Smooth muscle cell of trachea (primary cell): ENCODE measurements at places on chromosomes 5 and 9. TPM values are rescaled to one million over a fixed set of nuclear protein-coding genes. Genes with fewer than 3 reads are reported as not detected.

Gene NKD2
- 4.6 and 7.1 TPM in 2 replicates for total RNA-seq

Gene NTRK2
- total RNA-seq, result 0.15 and 0.17 TPM in 2 replicates

Gene PAX5
- total RNA-seq, result not detected in 2 replicates

Gene SV2C
- not detected in 2 replicates for total RNA-seq

Gene TXNDC8
- 1.9 TPM in 1 of 2 replicates, not detected in the other for total RNA-seq

Gene TRPM3
- under 0.01 and 0.44 TPM in 2 replicates for total RNA-seq

Gene BARHL1
- not detected in 2 replicates for total RNA-seq

Gene NIPAL4
- total RNA-seq, result under 0.01 TPM in 1 of 2 replicates, not detected in the other

Gene PCDHB11
- 0.50 TPM in 1 of 2 replicates, not detected in the other for total RNA-seq

Gene TMEM174
- not detected in 2 replicates for total RNA-seq

Gene BTNL8
- total RNA-seq, result not detected in 2 replicates

Gene IFNA21
- not detected in 2 replicates for total RNA-seq

Gene LRRC26
- not detected in 2 replicates for total RNA-seq

Gene OR1N1
- total RNA-seq, result not detected in 2 replicates

Gene NUTM2G
- total RNA-seq, result not detected in 2 replicates

Gene ARID3C
- total RNA-seq, result not detected in 2 replicates

Gene RELL2
- 2.2 and 2.3 TPM in 2 replicates for total RNA-seq

Gene NUTM2F
- not detected in 2 replicates for total RNA-seq

Gene RNF208
- 0.15 and 0.50 TPM in 2 replicates for total RNA-seq

Gene MAMDC4
- 1.3 and 5.5 TPM in 2 replicates for total RNA-seq

Gene LHX3
- total RNA-seq, result under 0.01 TPM in 1 of 2 replicates, not detected in the other

Gene TLX3
- total RNA-seq, result not detected in 2 replicates

Gene ARL14EPL
- not detected in 2 replicates for total RNA-seq

Gene TSLP
- total RNA-seq, result 5.7 and 6.5 TPM in 2 replicates

Gene HOMER1
- total RNA-seq, result 3.8 and 6.1 TPM in 2 replicates

Gene PCDHGA3
- 1.3 and 2.6 TPM in 2 replicates for total RNA-seq

Gene CYSRT1
- total RNA-seq, result 0.44 and 1.7 TPM in 2 replicates

Gene IFNA13
- total RNA-seq, result not detected in 2 replicates

Gene CCDC171
- 2.8 and 6.8 TPM in 2 replicates for total RNA-seq

Gene DOCK2
- total RNA-seq, result 3.1 and 12.2 TPM in 2 replicates

Gene MYOT
- not detected in 2 replicates for total RNA-seq

Gene TCF7
- total RNA-seq, result 5.1 and 7.1 TPM in 2 replicates

Gene RARS1
- 153 and 239 TPM in 2 replicates for total RNA-seq

Gene FAM114A2
- 35.9 and 50.6 TPM in 2 replicates for total RNA-seq
